ENCODE measurements at places on chromosomes 5 and 9.

DNA sequence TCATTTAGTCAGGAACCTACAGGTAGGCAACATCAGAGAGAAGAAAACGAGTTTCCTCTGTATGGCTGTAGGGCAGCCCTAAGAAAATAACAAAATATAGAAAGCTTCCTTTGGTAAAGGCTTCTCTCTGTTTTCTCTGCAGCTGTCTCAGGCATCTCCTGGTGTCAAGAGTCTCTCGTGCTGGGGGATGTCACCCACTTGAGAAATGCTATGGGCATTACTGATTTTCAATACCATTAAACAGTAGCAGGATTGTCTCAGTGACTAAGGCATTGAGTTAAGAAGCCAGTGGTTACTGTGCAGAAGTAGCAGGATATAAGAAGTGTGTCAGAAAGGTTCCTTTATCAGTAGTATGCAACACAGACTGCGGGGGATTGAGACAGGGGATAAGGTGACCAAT lies 32.4 kb downstream of the LIFR start:
- DNase-seq = no peak

- DNase-seq = no peak
Measured at GRCh38 chr5:117733051-117733450, 1158.4 kb upstream of the SEMA6A start.

- no peak for DNase-seq
Measured at GRCh38 chr5:126398791-126399190, 24.4 kb upstream of the GRAMD2B start.

DNA sequence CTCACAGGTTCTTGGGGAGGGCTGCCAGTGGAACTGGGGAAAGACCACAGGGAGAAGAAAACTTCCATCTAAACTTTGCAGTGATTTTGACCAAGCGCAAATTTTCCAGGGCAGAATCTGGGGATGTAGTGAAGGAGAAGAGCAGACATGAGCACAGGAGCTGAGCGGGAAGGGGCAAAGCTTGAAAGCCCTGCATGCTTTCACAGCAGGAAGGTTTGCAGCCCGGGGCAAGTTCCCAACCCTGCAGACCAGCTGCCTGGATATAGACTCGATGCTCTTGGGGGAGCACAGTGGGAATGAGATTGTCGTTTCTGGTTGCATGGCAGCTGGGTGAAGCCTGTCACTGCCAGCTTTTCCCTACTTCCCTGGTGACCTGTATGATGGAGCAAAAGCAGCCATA lies 276.8 kb upstream of the RORB start:
- no peak for DNase-seq

DNA sequence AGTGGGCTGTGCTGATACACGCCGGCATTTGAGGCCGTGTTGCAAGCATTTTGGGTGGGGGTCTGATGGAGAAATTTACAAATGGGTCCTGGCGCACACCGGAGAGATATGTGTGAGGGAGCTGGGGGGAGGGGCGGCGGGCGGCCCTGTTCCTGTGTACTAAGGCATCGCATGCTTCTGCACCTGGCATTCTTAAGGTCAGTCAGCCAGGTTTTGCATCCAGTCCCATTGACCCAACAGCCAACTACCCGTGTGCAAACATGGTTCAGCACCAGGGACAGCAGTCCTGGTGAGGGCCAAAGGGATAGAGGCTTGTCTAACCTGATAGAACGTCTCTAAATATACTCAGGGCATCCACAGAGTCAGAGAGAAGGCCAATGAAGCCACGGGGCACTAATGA lies 839 bp downstream of the GABRG2 start:
- no peak for DNase-seq

- DNase-seq = no peak
Measured at GRCh38 chr9:131982671-131983239, 96.9 kb downstream of the MED27 start.

DNA sequence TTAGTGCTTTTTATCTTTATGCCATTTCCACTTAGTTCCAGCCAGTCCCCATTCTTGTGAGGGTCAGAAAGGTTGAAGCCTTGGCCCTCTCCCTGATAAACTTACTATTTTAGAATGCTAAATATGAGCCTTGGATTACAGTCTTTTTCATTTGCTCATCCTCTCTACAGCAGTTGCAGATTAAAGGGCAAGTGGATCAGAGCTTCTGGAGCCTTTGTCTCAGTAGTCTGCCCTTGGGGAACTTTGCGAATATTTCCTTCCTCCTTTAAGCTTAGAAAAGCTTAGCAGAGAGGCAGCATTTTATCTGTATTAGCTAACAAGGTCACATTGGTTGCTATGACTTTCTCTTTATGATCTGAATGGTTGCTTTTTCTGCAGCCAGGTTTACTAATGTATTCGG lies 11.5 kb downstream of the FSD1L start:
- DNase-seq = no peak

DNA sequence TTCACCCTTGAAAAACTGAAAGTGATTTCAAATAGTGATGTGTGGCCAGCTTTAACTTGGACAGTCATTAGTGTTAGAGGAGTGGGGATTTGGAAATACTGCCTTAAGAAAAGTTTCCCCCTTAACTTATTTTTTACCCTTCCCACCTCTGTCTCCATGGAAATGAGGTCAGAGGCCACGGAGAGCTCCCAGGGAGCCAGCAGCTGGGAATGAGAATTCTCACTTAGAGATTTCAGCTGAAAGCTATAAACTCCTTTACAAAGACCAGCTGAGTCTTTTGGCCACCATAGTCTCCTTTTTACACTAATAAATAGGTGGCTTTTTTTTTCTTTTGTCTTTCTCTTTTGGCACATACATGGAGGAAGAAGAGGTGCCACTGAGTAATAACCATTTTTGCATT lies 45.7 kb upstream of the PIK3R1 start:
- no peak for DNase-seq

GRCh38 chr9:104991144-104991953 lies 63.4 kb upstream of the ABCA1 start:
- DNase-seq = peak; percentile 85

GRCh38 chr5:98016771-98017170 lies 756.7 kb upstream of the RGMB start:
- no peak for DNase-seq

DNA sequence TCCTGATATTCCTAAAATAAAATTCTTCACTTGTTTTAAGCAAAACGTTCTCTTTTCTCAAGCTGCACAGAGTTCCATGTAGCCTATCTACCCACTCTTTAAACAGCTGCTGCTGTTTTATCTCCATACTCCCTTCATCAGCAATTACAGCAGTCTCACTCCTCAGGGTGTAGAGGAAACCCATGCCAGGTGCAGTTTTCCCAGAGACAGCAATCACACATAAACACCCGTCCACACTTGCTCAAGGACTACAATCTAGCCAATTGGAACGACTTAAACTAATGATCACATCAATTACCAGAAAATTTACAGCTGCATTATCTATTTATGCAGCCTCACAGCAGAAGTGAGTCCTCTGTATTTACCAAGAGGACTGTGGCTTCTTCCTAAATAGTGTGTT lies 141.7 kb downstream of the HTR1A start:
- DNase-seq = no peak

- DNase-seq = peak; percentile 25
Measured at GRCh38 chr9:106875529-106875928, 12.6 kb downstream of the ZNF462 start.

DNA sequence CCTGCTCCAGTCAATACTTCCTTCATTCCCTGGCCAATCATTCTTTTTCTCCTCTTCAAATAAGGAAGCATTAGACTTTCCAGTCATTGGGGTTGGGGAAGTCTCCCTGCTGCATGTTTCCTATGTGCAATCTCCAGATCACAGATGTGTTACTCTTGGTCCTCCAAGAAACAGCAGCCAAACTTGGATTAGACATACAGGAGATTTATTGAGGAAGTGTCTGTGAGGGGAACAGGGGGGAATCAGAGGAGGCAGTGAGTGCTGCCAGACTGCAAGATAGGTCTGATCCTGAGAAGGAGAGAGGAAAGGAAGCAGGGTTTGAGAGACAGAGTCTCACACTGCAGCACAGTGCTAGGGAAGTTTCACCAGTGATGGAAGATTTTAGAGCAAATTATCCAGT lies 40.6 kb upstream of the SLIT3 start:
- DNase-seq = no peak

DNA sequence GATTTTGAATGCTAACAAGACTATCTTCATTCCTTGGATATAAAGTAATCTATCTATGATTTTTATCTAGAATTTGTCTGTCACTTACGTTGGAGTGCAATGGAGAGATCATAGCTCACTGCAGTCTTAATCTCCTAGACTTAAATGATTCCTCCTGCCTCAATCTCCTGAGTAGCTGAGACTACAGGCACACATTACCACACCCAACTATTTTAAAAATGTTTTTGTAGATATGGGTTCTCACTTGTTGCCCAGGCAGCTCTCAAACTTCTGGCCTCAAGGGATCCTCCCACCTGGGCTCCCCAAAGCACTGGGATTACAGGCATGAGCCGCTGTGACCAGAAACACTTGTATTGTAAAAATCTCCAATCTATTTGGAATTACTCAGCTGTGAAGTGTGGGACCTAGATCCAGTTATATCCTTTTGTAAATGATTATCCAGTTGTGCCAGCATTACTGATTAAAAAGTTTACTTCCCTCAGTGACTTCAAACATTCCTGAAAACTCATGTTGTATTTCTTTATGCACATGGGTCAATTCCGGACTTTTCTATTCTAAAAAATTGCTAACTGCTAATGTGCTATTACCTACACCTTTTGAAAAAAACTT lies 1793.8 kb upstream of the WWC1 start:
- no peak for DNase-seq

DNA sequence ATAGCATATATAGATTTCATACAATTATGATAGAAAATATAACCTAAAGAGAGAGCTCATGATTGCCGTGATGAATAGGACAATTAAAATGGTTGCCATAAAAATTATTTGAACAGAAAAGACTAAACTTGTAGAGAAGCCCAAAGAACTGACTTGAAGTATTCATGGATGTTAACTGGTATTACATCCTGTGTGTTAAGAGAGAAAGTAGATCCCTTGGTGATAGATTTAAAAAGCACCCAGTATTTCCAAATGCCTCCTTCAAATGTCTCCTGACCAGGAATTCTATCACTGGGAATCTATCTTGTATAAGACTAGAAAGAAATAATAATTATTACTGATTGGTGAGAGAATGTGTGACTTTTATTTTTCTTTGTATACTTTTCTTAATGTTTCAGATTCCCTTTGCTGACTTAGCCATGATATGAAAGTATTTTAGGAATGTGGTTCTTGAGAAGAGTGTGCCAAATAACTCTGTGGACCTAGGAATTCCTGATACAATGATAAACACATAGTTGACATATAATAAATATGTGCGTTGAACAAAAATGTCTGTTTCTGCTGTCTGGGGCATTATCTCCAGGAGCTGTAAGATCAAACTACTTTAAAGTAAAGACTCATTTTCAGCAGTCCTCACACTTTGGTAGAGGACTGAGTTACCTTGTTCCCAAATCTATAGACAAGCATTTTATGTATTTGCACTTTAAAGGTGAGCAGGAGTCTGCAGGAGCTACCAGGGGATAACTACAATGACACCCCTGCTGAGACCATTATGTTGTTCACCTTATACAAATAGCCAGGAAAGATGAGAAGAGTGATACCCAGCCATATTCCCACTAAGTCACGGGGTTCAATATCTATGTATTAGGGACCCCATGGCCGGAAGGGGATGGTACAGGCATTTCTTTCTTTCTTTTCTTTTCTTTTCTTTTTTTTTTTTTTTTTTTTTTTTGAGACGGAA lies 211.1 kb upstream of the TLE4 start:
- DNase-seq = peak; percentile 9

GRCh38 chr9:129822898-129823541 lies 916 bp downstream of the TOR1A start:
- no peak for DNase-seq

DNA sequence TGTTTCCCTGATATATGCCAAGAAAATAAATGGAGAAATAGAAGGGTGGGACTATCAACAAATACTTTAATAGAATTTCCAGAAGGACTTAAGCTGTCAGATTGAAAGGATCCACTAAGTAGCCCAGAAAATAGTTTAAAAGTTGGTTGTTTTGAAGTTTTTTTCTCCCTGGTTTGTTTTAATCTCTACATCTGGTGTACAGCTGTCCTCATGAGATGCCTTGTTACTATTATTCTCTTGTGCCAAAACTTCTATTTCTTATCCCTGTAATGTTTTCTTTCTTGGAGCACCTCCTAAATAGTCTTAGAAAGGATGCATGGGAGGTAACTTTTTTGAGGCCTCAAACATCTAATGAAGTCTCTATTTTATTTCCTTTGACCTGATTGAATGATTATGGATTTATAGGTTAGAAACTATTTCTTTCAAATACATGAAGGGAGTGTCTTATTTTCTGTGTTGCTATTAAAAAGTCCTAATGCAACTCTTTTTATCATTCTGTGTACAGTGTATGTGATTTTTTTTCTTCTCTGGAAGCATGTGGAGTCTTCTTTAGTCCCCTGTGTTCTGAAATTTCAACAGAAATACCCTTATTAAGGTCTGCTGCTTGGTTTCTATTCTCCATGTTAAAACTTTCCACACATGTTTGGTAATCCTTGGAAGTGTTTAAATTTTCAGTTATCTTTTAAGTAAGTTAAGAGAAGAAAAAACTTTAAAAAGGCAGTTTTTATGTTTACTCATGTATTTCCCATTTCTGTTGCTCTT lies 140.0 kb upstream of the CDKN2B start:
- no peak for DNase-seq

DNA sequence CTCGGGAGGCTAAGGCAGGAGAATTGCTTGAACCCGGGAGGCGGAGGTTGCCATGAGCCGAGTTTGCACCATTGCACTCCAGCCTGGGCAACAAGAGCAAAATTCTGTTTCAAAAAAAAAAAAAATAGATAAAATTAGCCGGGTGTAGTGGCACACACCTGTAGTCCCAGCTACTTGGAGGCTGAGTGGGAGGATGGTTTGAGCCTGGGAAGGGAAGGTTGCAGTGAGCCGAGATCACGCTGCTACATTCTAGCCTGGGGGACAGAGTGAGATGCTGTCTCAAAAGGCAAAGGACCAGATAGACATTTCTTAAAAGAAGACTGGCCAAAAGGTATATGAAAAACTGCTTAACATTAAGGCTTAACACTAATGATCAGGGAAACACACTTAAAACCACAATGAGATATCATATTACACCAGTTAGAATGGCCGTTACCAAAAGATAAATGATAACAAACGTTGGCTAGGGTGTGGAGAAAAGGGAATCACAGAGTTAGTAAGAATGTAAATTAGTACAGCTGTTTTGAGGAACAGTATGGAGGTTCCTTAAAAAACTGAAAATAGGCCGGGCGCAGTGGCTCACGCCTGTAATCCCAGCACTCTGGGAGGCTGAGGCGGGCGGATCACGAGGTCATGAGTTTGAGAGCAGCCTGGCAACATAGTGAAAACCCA lies 10.1 kb upstream of the MARVELD2 start:
- DNase-seq = no peak

DNA sequence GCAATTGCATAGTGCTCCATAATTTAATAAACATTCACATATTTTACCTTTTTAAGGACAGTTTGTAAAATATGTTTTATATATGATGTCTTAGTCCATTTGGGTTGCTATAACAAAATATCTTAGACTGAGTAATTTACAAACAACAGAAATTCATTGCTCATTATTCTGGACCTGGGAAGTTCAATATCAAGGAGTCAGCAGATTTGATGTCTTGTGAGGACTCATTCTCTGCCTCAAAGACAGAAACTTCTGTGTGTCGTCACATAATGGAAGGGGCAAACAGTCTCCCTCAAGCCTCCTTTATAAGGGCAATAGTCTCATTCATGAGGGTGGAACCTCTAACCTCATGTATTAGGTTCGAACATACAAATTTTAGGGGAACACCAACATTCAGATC lies 455.9 kb downstream of the TAF11L14 start:
- no peak for DNase-seq

- DNase-seq = no peak
Measured at GRCh38 chr9:113546566-113546965, 83.0 kb downstream of the RGS3 start.

All from brain microvascular endothelial cell (primary cell).